ENCODE measurements at places on chromosomes 13 and 19. TPM values are rescaled to one million over a fixed set of nuclear protein-coding genes. Genes with fewer than 3 reads are reported as not detected.

Gene NLRP9
- total RNA-seq: not detected

Gene SCGB2B2
- 0.50 TPM for total RNA-seq

Gene CCDC70
- not detected for total RNA-seq

DNA sequence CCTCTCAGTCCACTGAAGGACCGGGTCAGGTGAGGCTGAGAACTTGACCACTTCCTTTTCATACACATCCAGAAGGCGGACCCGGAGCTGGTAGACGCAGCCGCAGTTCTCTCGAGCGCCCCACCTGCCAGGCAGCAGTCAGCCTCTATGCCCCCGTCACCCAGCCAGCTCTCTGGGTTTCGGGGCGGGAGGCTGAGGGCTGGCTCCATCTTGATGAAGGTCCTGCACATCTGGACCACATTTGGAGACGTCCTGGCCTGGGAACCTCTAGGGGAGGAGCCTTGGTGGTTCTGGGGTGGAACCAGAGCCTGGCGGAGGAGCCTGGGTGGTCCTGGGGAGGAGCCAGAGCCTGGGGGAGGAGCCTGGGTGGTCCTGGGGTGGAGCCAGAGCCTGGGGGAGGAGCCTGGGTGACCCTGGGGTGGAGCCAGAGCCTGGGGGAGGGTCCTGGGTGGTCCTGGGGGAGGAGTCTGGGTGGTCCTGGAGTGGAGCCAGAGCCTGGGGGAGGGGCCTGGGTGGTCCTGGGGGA, 14.3 kb downstream of the MRPS12 start:
- no peak for DNase-seq

GRCh38 chr13:29771247-29771646, 79.2 kb downstream of the UBL3 start:
- DNase-seq: no peak

GRCh38 chr13:20927596-20928257, 25.2 kb upstream of the XPO4 start:
- no peak for DNase-seq

- no peak for DNase-seq
These were observed 84.8 kb downstream of the PCDH17 start for GRCh38 chr13:57716295-57716694.

DNA sequence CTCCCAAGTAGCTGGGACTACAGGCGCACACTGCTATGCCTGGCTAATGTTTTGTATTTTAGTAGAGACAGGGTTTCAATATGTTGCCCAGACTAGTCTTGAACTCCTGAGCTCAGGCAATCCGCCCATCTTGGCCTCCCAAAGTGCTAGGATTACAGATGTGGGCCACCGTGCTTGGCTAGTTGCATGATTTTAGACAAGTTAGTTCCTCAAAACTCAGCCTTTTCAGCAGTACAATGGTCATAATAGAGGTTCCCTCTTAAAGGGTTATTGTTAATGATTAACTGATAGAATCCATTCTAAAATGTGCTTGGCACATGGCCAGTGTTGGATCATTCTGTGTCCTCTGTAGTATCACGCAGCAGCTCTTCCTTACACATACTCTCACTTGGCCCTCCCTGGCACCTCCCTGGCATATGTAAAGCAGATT, 19.5 kb upstream of the IFT88 start:
- no peak for DNase-seq

DNA sequence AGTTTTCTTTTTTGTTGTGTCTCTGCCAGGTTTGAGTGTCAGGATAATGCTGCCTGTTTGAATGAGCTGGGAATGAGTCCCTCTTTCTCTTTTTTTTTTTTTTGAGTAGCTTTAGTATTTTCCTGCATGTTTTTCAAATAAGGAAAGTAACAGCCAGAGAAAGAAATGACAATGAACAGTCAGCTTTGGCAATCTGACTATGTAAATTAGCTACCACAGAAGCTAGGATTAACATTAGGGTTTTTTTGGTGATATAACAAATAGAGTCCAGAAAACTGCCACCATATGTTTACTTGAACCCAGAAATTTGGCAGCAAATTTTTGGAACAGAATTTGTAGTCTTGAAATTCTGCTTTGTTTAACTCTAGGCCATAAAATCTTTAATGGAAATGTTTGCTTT, 50.5 kb downstream of the SGCG start:
- no peak for DNase-seq

GRCh38 chr13:32150239-32150638, 118.7 kb downstream of the FRY start:
- DNase-seq: no peak

DNA sequence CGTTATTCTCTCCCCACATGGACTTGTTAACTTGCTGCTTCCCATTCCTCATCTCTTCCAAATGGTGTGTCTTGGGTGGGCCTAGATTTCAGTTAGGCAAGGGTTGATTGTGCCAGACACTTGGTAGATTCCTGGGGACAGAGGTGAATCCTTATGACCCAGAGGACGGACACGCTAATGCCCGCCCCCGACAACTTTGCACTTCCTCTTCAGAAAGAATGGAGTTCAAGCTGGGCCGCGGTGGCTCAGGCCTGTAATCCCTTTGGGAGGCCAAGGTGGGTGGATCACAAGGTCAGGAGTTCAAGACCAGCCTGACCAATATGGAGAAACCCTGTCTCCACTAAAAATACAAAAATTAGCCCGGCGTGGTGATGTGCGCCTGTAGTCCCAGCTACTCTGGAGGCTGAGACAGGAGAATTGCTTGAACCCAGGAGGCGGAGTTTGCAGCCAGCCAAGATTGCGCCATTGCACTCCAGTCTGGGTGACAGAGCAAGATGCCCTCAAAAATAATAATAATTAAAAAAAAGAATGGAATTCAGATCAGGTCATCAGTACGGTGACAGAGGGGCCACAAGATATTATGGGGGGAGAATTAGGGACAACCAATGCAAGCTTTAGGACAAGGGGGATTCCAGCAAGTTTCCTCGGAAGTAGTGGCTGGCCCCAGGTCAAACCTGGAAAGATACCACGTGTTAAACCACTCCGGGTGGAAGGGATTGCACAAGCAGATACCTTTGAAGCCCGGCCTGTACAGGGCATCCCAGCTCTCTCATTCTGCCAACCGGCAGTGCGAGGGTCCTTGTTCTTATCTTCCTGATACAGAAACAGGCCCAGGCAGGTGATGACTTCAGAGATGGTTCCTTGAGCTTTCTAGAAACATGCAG, 2.7 kb downstream of the MYO9B start:
- no peak for DNase-seq
